HuH-7 (cell line): ENCODE measurements at places on chromosomes 11 and 22.

DNA sequence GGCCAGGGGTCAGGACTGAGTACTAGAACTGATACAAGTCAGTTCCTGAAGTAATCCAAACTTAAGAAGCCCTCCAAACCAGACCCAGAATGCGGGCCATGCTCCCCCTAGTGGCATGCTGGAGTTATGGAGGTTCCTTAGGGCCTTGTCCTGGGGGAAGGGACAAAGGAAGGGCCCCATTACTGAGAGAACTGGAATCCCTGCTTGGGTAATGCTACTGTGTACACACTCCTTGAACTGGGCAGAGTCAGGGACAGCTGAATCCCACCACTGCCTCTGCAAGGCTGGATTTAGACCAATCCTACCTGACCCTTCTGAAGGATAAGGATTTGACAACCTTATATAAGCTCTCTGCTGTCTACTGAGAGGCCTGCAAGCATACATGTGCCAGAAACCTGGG is 97.3 kb upstream of the AKIP1 start:
- peak; percentile 97 for DNase-seq

- no peak for DNase-seq
Observed at GRCh38 chr22:44142421-44143104, 38.2 kb upstream of the PARVG start.

DNA sequence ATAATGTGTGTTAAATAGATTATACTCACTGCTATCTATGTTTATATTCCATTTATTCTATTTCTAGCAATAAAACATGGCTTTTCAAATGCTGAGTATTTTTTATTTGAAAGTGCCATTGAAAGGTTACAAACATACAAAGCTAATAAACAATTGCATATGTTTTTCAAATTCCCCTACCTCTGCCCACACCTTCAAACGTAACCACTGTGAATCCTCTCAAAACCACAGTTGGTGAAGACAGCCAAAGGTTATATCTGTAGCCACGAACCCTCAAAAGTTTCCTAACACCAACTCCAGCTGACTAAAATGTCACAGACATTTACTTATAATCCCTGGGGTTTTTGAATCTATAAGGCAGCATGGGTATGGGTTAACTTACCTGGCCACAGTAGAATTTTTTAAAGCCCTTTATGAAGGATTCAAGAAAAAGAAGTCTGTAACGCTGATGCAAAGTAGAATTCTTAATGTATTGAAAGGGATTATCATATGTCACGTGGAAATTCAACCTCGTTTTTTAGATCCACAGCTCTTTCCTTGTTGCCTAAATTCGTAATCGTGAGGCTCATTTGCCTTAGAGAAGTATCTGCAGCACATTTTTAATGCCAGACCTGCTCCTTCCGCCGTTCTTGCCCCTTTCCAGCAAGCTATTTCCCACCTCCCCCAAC is 122.5 kb upstream of the ZC3H12C start:
- DNase-seq: no peak

GRCh38 chr22:26712158-26712557 is 54.8 kb downstream of the MIAT start:
- DNase-seq: no peak

GRCh38 chr11:19701421-19701820 is 11.2 kb upstream of the NAV2 start:
- DNase-seq: no peak

DNA sequence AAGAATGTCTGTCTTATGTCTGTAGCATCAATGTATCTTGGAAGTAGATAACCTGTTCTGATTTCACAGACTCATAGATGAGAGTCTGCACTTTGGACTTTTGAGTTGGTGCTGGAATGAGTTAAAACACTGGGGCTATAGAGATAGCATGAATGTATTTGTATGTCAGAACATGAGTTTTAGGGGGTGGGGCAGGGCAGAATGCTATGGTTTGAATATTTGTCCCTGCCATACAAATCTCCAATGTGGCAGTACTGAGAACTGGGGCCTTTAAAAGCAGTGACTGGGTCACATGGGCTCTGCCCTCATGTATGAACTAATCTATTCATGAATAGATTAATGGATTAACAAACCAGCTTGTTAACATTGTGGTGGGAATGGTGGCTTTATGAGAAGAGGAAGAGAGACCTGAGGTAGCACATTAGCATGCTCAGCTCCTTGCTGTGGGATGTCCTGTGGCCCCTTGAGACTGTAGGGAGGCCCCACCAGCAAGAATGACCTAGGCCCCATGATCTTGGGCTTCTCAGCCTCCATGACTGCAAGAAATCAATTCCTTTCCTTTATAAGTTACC is 15.5 kb upstream of the OR52K1 start:
- DNase-seq: no peak

DNA sequence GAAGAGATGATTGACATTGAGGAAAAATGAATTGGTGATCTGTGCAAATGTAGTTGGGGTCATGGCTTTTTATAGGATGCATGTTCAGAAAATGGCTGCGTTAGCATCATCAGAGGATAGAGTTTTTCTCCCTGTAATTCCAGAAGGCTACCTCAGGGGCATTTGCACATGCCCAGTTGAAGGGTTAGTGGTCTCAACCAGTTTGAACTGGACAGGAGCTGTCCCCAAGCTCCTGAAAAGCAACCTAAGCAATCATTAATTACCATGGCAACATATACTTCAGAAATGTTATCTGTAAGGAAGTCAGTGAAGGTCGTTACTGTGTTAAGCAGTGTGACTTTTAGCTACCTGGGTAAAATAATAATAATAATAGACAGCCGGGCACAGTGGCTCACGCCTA is 29.3 kb downstream of the TUG1 start:
- no peak for DNase-seq

- DNase-seq: no peak
Observed at GRCh38 chr11:69671734-69672465, 3.3 kb downstream of the LTO1 start.
